Left cardiac atrium (tissue), 4 donors: ENCODE measurements at places on chromosomes 2 and 18.

GRCh38 chr18:10670856-10671255, 145.0 kb downstream of the NAPG start:
- DNase-seq = no peak

DNA sequence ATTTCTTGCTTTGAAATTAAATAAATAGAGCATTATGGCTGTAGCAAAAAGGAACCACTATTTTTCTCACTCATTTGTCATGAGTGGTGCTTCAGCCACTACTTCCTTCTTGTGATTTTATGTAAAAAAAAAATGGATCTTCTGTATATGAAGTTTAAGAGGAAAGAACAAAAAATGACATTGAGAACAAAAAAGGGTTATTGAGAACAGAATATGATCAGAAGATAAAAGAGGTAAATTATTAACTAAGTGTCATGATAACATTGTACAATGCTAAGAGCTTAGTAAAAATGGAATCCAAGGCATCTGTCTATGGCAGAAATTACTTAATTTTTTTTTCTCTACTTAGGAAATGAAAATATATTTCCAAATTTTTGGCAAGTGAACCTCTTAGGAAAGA, 103.5 kb downstream of the PKP4 start:
- no peak for DNase-seq

DNA sequence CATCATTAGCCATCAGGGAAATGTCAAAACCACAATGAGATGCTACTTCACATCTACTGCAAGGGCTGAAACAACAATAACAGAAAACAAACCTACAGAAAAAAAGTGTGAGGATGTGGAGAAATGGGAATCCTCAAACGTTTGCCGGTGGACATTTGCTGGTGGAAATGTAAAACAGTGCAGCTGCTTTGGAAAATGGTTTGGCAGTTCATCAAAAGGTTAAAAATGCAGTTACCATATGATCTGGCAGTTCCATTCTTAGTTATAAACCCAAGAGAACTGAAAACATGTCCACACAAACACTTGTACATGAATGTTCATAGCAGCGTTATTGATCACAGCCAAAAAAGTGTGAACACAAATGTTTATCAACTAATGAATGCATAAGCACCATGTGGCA, 44.2 kb downstream of the PROC start:
- DNase-seq = no peak

GRCh38 chr2:218127929-218128455, 2.2 kb downstream of the CXCR2 start:
- DNase-seq = no peak

GRCh38 chr18:9196568-9196967, 60.0 kb downstream of the ANKRD12 start:
- DNase-seq = no peak

DNA sequence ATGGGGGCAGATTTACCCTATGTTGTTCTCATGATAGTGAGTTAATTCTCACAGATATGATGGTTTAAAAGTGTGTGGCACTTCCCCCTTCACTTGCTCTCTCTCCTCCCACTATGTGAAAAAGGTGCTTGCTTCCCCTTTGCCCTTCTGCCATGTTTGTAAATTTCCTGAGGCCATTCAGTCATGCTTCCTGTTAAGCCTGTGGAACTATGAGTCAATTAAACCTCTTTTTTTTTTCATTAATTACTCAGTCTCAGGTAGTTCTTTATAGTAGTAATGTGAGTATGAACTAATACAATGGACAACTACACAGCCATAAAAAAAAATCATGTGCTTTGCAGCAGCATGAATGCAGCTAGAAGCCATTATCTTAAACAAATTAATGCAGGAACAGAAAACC, 118.5 kb downstream of the CALCRL start:
- no peak for DNase-seq
